ENCODE measurements at places on chromosomes 2 and 18.

DNA sequence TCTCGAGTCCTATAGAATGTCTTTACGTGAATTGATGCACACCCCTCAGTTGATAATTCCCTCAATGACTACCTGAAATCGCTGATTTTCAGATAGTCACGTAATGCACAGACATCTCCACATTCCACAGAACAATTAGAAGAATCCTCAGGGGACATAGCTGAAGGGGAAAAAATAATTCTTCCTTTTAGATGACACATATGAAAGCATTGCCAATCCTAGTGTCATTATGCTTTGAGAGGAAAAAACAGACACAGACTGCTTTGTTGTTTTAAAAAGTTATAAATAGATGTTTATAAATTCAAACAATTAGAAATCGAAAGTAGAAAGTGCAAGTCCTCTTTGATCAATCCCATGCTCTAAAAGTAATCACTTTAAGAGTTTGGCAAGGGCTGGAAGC lies 100.6 kb upstream of the FN1 start:
- DNase-seq, result no peak

DNA sequence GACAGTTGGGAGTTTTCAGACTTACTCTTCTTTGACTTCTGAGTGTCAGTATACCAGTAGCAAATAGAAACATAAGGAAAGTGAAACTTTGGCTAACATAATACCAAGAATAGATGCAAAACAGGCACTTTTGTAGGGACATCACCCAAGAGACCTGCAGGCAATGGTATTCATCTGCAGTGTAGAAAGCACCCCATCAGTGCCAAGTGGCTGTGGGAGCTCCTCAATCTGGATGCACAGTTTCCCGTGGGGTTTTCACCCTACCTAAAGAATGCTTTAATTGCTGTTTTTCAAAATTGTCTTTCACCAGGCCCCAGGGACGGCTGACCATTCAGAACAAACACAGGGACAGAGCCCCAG lies 96.6 kb upstream of the GPR45 start:
- no peak for DNase-seq

GRCh38 chr2:7031547-7032245 lies 114.5 kb downstream of the RNF144A start:
- DNase-seq, result peak; percentile 11

DNA sequence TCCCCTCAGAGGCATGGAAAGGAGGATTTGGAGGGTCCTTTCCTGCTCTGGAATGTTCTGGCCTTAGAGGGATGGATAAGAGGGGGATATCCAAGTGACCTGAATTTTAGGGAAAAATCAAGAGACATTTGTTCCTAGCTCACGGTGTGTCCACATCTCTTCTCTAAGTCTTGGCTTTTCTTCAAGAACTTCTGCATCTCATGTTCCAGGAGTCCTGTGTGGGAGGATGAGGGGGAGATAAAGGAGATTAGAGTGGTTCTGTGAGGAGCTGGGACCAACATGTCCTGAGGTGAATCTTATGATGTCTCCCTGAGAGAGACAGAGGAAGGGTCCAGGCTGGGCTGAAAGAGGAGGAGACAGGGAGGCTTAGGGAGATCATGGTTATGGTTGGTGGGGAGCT lies 11.7 kb downstream of the EMX1 start:
- DNase-seq, result no peak

DNA sequence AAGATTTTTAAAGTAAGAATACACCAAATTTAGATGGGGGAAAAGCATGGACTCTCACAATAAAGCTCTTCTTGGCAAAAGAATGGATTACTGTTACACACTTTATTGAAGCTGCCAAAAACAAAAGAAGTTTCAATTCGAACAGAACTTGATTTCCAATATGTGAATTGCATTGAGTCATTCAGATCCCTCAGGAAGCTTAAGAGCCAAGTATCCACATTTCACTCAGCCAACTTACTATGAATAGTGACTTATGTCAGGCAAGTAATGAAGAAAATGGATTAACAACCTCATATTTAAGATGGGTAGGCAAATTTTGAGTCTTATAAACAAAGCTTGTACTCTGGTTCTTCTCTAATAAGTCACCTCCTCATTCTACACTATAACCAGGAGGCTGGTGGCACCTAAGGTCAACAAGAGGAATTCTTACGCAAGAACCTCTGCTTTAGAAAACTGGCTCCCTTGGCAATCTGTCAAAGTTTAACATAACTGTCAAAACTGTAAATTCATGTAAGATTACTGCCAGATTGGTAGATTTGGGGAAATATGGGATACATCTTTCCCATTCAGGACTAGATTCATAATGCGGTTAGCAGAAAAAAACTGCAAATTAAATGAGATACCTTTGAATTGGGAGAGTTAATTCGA lies 6.0 kb downstream of the HADHA start:
- no peak for DNase-seq

GRCh38 chr2:185188656-185189055 lies 549.9 kb upstream of the FSIP2 start:
- DNase-seq, result no peak

GRCh38 chr18:35969676-35970075 lies 2.8 kb upstream of the RMP24 start:
- DNase-seq, result no peak

- DNase-seq, result no peak
Observed at GRCh38 chr2:128271597-128271910, 47.1 kb downstream of the HS6ST1 start.

DNA sequence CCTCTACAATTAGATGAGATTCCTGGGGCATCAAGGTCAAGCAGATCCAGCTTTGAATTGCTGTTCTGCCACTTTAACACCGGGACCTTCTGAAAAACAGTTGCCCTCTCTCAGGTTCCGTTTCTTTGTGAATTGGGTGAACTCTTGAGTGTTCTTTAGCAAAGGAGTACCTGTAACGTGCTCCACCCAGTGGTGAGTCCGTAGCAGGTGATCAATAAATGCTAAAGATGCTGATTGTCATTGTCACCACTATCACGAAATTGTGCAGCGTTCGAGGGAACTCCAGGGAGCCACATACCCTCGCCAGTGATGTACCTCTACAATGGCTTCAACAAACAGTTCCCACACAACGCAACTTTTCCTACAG lies 81.9 kb downstream of the TCF7L1 start:
- DNase-seq, result no peak

GRCh38 chr2:70692256-70692655 lies 75.7 kb downstream of the ADD2 start:
- DNase-seq, result no peak

DNA sequence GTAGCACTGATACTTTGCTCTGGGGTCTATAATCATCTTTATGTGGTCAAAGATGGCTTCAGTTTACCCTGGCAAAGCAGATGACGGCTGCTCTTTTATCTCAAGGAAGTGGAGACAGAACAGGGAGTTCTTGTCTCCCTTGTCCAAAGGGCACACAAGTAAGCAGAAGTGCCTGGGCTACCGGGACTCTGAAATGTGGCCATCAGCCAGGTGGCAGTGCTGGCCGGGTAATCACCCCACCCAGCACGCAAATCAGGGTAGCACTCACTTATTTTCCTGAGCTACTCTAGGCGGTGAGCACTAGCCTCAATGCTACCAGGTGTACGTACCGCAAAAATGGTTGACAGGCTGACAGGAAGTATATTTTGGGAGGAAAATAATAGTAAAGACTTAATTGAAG lies 119.7 kb upstream of the ETAA1 start:
- no peak for DNase-seq

DNA sequence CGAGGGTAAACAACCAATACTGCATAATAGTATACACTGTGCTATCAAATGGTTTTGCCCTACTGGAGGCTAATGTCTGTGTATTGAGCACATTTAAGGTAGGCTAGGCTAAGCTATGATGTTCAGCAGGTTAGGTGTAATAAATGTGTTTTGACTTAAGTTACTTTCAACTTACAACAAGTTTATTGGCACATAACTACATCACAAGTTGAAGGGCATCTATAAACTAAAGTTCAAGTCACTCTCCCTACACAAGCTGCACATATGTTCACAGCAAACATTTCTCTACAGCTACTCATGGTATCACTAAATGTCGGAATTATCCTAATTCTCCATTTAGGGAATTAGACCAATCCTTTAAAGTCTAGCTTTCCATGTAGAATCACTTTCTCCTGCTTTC lies 11.4 kb downstream of the ARL5A start:
- DNase-seq, result no peak

- DNase-seq, result no peak
Observed at GRCh38 chr2:122414902-122415301, 659.5 kb downstream of the TSN start.

DNA sequence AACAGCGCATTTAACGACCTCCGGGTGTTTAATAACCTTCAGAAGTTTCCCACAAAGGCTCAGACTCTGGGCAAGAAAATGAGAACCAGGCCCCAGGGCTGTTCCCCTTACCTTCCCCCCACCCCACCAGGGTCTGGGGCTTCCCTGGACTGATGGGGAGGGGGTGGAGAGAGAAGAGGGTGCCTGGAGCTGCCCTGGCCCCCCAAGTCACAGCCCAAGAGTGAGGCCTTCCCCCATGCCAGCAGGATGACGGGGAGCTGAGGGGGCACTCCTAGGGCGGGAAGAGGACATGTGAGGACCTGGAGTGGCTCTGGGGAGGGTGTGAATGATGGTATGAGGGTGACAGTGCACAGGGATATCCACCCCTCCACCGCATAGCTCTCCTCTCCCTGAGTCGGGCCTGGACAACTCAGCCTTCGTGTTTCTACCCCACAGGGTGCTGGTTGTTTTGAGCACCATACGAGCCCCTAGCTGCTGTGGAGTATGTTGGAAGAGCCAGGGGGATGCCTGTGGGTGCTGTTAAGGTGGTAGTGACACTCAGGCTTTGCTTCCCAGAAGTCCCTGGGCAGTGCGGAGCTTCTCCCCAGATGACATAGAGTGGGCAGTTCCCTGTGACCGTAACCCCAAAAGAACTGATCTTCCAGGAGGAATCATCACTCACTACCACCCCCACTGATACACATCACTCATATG lies 3.9 kb downstream of the PKDCC start:
- DNase-seq, result no peak

GRCh38 chr2:191714925-191715324 lies 37.0 kb downstream of the NABP1 start:
- no peak for DNase-seq

GRCh38 chr2:191032588-191033429 lies 18.8 kb upstream of the STAT1 start:
- no peak for DNase-seq

- DNase-seq, result no peak
Observed at GRCh38 chr18:25896956-25897355, 193.5 kb downstream of the SS18 start.

DNA sequence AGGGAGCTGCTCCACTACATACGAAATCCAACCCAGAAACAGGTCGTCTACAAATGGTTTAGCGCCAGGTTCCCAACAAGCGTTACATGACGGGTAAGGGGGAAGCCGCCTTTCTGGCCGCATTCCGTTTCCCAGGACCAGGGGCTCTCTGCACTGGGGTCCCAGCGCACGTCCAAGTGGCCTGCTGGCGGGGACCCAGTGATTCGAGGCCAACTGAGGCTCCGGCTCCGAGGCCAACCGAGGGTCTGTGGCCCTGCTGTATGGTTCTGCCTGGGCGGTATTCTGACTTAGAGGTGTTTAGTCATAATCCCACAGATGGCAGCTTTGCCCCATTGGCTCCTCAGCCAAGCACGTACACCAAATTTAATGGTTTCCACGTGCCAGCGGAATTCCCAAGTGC lies 127.2 kb downstream of the PKP4 start:
- no peak for DNase-seq

DNA sequence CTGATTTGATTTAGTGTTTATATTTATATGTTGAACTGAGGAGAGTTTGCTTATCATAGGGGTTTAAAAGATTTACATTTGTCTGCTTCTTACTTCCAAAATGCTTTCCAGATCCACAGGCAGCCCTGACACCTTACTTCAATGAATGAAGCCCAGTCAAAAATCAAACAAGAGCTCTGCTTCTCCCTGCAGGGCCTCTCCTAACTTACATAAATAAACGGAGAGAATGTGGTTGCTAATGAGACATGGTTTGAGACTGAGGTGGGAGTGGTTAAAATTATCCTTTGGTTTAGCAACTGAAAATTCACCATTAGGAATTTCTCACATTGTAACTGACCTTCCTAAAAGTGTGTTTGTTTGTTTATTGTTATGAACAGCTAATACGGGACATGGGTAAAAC lies 612.3 kb upstream of the FANCL start:
- no peak for DNase-seq

DNA sequence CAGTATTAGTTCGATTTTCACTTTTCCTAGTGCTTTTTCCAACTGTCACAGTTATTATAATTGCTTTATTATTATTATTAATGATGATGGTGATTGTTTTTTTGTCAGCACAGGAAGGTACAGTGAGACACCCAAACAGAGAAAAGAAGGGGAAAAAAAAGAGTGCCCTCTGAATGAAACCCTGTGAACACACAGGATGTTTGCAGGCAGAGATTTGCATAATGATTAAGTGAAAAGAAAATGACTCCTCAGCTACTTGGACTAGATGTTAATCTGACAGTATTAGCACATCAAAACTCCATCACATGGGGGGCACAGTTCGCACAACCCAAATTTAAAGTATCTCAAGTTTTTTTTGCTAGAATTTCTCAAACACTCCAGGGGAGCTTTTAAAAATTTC lies 32.9 kb downstream of the ADD2 start:
- no peak for DNase-seq

- DNase-seq, result no peak
Observed at GRCh38 chr2:134348239-134348638, 94.4 kb downstream of the MGAT5 start.

DNA sequence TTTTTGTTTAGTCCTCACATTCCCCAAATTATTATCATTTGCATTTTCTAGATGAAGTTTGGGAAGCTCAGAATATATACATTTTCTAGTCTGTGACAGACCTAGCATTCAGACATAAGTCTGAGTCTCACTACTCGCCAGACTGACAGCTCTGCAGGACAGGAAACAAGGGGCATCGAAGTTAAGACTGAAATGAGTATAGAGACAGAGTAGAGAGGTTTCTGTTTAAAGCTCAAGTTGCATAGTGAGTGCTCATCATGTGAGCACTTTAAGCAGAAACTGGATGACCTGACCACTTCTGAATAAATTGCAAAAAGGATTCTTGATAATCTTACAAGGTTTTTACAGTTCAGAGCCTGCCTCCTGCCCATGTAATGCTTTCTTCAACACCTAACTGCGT lies 1.1 kb downstream of the HADHB start:
- peak; percentile 10 for DNase-seq

GRCh38 chr2:18399601-18400000 lies 160.9 kb downstream of the RDH14 start:
- no peak for DNase-seq

- no peak for DNase-seq
Observed at GRCh38 chr18:60295674-60296073, 76.9 kb downstream of the MC4R start.

- DNase-seq, result no peak
Observed at GRCh38 chr2:66633631-66634030, 198.7 kb downstream of the MEIS1 start.

GRCh38 chr2:39150890-39151497 lies 30.1 kb upstream of the SOS1 start:
- no peak for DNase-seq

GRCh38 chr18:47284721-47285395 lies 33.4 kb upstream of the SKOR2 start:
- DNase-seq, result no peak

DNA sequence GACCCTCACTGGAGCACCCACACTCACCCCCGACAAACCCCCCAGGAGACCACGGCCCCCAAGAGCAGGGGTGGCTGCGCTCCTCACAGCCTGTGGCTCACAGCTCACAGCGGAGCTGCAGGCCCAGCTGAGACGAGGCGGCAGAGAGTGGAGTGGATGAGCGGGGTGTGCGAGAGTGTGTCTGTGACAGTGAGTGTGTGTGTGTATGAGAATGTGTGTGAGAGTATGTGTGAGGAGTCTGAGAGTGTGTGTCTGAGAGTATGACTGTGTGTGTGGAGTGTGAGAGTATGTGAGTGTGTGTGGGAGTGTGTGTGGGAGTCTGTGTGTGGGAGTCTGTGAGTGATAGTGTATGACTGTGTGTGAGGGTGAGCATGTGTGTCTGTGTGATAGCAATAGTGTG lies 55.3 kb upstream of the ID2 start:
- DNase-seq, result no peak

Data from activated CD4-positive, alpha-beta T cell treated with anti-CD3 and anti-CD28 coated beads, Interleukin-2, amount 50 U/mL, for 48 hours (primary cell).